ENCODE measurements at places on chromosomes 3 and 15. TPM values are rescaled to one million over a fixed set of nuclear protein-coding genes. Genes with fewer than 3 reads are reported as not detected.

The MAGEL2 gene
- not detected for total RNA-seq

The AADAC gene
- 15.8 TPM for total RNA-seq

The GAP43 gene
- total RNA-seq, result not detected

The NR1D2 gene
- 12.8 TPM for total RNA-seq

The C15orf62 gene
- not detected for total RNA-seq

The PIK3R4 gene
- total RNA-seq, result 19.8 TPM

The SPTSSB gene
- total RNA-seq, result not detected

The NR2E3 gene
- total RNA-seq, result 0.19 TPM

The TAGLN3 gene
- not detected for total RNA-seq

The RNU5B-1 gene
- not detected for total RNA-seq

The SCN11A gene
- total RNA-seq, result 0.02 TPM

The ADAMTS9 gene
- 0.49 TPM for total RNA-seq

The EOMES gene
- total RNA-seq, result 0.71 TPM

The IGSF11 gene
- total RNA-seq, result 4.3 TPM

The CRYGS gene
- total RNA-seq, result 0.83 TPM

The CD200 gene
- total RNA-seq, result not detected

The FOXL2 gene
- 2.6 TPM for total RNA-seq

The PLSCR4 gene
- total RNA-seq, result 9.0 TPM

The CSTA gene
- total RNA-seq, result 1.3 TPM

The PPP1R14D gene
- total RNA-seq, result 0.33 TPM

The KBTBD13 gene
- total RNA-seq, result not detected

The CPNE9 gene
- 0.17 TPM for total RNA-seq

The ACTC1 gene
- 0.20 TPM for total RNA-seq

The IQCB1 gene
- 9.9 TPM for total RNA-seq

The CA12 gene
- total RNA-seq, result 188 TPM

The SUSD5 gene
- 4.0 TPM for total RNA-seq

The CILP gene
- total RNA-seq, result 0.24 TPM

The SH2D7 gene
- not detected for total RNA-seq

The RTP3 gene
- total RNA-seq, result not detected

The FAH gene
- 33.3 TPM for total RNA-seq

The PLOD2 gene
- total RNA-seq, result 113 TPM

The AMT gene
- total RNA-seq, result 0.73 TPM

The SLC35G2 gene
- total RNA-seq, result 28.0 TPM

The ESYT3 gene
- 1.2 TPM for total RNA-seq

The CYP1A2 gene
- not detected for total RNA-seq

The TMEM39A gene
- 22.1 TPM for total RNA-seq

The FETUB gene
- 0.10 TPM for total RNA-seq

The DCLK3 gene
- not detected for total RNA-seq

The CHRFAM7A gene
- total RNA-seq, result 4.6 TPM

The TTLL13 gene
- total RNA-seq, result 0.12 TPM

The CLDN16 gene
- not detected for total RNA-seq

The C3orf85 gene
- total RNA-seq, result not detected

The HGD gene
- total RNA-seq, result 22.1 TPM

Measured in A549 treated with Mapracorat at 1 μM for 4 hours (cell line).